ENCODE measurements at places on chromosomes 5 and 9.

- no peak for DNase-seq
Measured at GRCh38 chr9:126705767-126706697, 92.3 kb downstream of the LMX1B start.

DNA sequence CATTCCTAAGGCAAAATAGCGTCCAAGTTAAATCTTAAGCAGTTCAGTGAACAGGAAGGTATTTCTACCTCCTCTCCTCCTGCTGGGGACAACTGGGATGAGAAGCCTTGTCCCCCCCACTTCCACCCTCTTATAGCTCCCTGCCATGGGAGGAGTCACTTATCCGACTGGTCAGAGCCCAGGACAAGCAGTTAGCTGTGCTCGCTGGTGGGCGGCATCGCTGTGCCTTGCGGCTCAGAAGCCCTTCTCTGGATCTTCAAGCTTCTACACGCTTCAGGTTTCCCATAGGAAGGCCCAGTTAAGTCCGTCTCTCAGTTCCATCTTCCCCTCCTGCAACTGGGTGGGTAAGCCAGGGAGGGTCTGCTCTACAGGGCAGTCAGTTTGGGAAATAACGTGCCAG is 77.2 kb downstream of the PAX5 start:
- no peak for DNase-seq

DNA sequence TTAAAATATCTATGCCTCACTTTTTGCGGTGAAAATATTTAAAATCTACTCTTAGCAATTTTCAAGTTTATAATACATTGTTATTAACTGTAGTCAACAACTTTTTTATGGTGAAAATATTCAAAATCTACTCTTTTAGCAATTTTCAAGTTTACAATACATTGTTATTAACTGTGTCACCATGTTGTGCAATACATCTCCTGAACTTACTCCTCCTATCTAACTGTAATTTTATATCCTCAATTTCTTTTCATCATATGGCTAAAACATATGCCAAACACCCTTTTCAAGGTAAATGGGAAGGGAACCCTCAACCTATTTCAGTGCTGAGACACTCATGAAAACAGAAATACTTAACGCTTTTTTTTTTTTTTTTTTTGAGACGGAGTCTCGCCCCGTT is 982.7 kb upstream of the DMAC1 start:
- DNase-seq, result no peak

DNA sequence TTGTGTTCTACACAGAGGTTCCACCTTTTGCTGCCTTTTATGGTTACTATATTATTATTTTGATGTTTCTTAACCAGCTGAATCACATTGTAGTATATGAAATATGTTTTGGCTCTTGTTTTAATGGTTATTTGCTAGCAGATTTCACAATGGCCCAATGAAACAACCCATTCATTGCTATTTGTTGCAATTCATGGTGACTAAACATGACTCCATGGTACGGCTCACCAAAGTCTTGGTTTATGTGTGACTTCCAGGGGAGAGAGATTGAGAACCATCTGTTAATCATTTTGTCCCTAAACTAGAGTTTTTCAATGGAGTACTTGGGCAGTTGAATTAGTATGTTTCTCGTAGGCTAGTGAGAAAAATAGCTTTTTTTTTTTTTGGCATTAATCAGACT is 108.4 kb downstream of the GHR start:
- no peak for DNase-seq

All from SK-N-MC (cell line).